ENCODE measurements at places on chromosomes 3 and 15.

DNA sequence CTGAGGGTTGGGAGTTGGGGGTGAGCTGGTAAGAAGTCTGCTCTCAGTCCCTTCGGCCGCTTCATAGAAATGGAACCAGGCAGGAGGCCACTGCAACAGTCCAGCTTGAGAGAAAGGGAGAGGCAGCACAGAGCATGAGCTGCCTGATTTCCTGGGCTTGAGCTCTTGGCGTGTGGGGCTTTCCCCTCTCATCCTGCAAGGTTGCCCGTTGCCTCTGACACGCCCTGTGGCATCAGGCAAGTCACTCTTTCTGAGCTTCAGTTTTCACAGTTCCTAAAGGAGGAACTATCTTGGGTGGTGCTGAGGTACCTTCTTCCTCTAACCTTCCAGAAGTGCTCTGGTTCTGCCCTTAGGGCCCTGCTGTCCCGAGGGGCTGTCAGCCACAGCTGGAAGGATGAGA, 4.9 kb downstream of the MESP2 start:
- no peak for DNase-seq

- DNase-seq = no peak
Measured at GRCh38 chr15:72285402-72285801, 13.0 kb upstream of the PARP6 start.

DNA sequence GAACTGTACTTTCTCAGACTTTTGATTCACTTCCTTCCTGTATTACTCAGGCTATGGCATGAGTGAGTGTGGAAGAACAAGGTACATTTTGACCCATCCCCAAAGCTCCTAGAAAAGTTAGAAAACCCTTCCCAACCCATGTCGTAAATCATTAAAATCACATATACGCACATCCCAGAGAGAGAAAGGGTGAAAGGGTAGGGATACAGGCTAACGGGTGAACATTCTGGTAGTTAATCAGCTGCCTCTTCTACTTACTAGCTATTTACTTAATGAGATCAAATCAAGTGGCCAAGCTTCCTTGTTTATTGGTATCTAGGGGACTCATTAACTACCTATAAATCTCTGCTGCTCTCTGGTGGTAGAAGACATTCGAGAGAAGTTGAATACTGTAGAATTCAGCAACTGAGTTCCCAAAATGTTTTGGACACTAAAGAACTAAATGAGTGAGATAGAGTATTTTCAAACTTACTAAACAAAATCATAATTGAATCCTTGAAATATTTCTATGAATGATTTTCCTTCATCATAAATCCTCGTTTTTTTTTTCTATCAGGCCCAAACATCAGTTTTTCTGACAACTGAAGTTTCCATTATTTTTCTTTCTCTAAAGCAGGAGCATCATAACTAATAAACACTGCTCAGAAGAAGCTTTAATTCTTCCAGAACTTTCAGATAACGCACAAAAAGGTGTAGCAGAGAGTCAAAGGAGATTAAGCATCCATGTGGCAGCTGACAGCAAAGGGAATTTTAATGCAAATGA, 124.2 kb downstream of the IMPG2 start:
- DNase-seq = peak; percentile 72

DNA sequence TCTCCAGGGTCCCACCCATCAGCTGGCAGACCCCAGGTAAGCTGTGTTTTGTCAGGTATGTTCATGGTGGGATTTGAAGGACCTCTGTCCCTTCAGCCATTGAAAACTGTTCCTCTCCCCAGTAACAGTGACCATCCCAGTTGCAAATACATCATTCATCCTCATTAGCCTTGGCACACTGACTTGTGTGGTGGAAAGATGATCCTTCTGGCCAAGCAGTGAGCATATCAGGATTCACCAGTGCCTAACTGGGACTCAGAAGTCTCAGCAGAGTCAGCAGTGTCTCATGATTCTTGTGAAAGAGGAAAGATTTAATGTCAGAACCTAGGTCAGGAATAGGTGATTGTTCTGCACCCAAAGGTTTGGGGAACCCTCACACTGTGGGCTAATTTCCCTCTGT, 90.2 kb downstream of the DNAJB8 start:
- DNase-seq = no peak

GRCh38 chr3:46979958-46980497, 562 bp downstream of the NBEAL2 start:
- DNase-seq = no peak

DNA sequence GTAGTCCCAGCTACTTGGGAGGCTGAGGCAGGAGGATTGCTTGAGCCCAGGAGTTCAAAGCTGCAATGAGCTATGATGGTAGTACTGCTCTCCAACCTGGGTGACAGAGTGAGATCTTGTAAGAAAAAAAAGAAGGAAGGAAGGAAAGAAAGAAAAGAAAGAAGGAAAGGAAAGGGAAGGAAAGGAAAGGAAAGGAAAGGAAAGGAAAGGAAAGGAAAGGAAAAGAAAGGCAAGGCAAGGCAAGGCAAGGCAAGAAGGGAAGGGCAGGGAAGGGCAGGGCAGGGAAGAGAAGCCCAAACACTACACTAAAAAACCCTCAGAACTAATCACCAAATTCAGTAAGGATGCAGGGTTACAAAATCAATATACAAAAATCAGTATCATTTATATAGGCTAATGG, 341.6 kb downstream of the ERC2 start:
- no peak for DNase-seq

GRCh38 chr3:77189684-77190083, 149.8 kb downstream of the ROBO2 start:
- DNase-seq = no peak

DNA sequence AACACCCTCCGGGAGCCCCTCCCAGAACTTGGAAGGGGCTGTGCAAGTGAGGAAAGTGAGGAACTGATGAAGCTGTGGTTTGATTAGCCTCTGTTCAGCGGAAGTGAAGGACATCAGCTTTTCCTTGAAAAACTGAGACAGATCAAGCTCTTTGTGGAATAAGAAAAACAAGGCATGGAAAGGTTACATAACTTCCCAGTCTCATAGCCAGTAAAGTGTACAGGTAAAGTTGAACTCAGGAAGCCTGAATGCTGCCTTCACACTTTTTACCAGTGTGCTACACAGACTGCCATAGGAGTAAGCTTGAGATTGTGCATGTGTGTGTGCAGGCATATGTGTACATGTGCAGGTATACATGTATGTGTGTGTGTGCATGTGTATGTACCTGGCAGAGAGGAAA, 293.2 kb downstream of the FGF12 start:
- DNase-seq = no peak

GRCh38 chr3:73508330-73508954, 116.3 kb downstream of the PDZRN3 start:
- DNase-seq = peak; percentile 89
